CD4-positive, alpha-beta memory T cell (primary cell): ENCODE measurements at places on chromosomes 2 and 18.
A peak's percentile ranks its signal among the peaks of the same experiment; 100 is the strongest.

DNA sequence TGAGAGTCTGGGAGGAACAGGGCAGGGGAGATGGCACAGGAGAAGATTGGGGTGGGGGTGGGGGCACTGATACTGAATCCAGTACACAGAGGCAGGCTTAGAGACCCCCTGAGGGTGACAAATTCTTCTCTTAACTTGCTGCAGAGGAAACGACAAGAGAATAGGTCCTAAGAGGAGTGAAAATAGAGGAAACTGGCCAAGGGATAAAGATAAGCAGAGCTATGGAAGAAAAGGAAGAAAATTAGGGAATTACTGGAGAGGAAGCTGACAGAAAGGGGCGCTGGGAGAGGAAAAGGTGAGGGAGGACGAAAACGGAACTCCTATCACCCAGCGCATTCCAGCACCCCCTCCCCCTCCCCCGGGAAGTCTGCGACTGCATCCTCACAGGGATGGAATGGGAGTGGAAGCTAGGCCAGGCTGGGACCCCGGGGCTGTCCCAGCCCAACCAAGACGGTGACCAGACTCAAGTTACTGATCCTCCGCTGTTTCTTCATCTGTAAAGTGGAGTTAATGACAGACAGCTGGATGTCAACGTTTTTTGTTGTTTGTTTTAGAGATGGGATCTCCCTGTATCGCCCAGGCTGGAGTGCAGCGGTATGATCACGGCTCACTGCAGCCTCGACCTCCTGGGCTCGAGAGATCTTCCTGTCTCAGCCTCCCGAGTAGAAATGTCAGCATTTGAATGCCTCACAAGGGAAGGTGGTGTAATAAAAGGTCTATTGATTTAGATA lies 2.6 kb upstream of the EMX1 start:
- DNase-seq = no peak

DNA sequence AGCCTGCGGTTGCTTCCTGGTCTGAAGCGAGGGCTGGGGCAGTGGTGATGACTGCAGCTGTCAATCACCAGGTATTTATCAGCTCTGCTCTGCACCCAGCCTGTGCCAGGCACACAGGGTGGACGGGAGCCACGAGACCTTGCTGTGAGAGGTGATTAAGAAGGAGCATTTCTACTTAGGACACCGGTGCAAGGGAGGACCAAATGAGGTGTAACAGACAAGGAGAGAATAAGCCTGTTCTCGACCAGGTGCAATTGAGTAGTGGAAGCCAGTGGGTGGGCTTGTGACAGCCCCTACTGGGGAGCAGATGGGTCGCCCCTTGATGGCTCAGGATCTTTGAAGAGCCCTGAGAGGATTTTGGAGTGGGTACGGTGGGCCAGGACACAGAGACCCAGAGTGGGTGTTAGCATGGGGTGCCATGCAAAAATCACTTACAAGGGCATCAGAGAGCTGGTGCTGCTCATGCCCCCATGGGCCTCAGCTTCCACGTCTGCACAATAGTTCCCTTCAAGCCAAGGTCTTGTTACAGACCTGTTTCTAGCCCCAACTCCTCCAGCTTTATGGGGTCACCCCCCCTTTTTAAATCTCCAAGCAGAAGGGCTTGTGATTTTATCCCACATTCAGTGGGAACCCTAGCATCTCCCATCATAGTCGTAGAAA lies 24.6 kb downstream of the GPR55 start:
- DNase-seq = no peak

GRCh38 chr2:96484091-96484490 lies 21.1 kb downstream of the NEURL3 start:
- DNase-seq = no peak

GRCh38 chr2:70094978-70095719 lies 7.9 kb downstream of the PCBP1 start:
- DNase-seq = peak; percentile 69

DNA sequence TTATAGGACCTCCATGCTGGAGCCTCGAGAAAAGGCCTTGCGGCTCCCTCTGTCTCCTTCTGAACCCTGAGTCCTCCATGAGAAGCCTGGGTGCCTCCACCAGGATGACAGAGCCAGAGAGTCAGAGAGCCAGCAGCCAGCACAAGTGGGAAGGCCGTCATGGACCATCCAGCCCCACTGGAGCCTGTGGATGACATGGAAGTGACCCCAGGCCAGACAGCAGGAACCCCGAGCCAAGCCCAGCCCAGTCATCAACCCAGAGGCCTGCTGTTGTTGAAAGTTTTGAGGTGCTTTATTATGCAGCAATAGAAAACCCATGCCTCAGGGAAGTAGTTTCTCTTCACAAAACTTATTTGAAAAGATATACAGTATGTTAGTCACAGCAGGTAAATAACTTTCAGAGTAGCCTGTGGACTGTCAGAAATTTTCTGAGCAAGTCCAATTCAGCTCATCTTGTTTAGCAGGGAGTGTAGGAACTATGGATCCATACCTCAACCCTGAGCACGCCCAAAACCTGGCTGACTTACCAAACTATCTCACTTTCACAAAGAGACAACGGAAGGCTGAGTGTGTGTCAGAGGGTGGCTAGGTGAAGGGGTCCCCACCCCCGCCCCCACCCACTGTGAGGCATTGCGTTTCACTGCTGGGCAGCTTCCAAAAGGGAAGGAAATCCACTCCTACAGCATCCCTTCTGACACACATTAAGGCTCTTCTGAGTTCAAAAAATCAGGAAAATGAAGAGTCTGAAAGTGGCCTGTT lies 79.9 kb upstream of the NDUFV2 start:
- no peak for DNase-seq

DNA sequence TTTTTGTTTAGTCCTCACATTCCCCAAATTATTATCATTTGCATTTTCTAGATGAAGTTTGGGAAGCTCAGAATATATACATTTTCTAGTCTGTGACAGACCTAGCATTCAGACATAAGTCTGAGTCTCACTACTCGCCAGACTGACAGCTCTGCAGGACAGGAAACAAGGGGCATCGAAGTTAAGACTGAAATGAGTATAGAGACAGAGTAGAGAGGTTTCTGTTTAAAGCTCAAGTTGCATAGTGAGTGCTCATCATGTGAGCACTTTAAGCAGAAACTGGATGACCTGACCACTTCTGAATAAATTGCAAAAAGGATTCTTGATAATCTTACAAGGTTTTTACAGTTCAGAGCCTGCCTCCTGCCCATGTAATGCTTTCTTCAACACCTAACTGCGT lies 1.1 kb downstream of the HADHB start:
- DNase-seq = no peak
